ENCODE measurements at places on chromosomes 4 and X.
A peak's percentile ranks its signal among the peaks of the same experiment; 100 is the strongest.

GRCh38 chr4:65391814-65392213, 278.5 kb downstream of the EPHA5 start:
- DNase-seq: peak; percentile 46

DNA sequence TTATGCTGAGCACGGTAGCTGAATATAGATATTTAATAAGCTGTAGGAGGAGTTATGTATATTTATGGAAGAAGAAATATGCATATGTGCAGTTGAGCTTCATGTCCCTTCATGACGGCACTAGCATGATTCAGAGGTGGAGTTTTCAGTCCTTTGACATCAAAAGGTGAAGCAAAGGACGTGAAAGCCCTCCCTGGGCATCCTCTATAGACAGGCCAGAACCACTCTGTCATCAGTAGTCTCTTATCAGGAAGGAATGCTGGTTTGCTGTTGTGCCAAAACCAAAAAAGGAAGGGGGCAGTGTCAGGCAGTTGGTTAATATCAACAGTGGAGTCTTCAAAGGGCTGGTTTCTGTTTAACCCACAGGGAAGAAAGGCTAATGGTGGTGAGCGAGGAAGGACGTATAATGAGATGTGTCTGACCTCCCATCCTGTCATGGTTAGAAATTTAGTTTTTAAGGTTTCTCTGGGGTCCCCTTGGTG, 23.5 kb upstream of the IL2 start:
- no peak for DNase-seq

- DNase-seq: no peak
Observed at GRCh38 chrX:9907645-9908387, 59.3 kb upstream of the CLDN34 start.

DNA sequence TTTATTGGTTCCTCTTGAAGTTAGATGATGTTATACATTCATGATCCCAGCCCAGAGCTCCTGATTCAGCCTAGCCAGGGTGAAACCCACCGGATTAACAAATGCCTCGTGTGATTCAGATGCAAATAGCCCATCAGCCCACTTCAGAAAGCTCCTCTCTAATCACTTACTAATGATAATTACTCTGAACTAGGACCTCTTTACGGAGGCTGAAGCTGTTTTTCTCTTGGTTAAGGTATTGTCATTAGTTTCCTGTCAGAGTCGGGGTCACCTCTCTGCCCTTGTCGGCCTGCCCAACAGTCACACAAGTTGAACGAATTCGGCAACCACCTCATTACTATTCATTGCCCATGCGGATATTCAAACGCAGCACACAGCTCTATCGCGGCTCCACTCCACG, 36.6 kb downstream of the ZFP42 start:
- peak; percentile 59 for DNase-seq

DNA sequence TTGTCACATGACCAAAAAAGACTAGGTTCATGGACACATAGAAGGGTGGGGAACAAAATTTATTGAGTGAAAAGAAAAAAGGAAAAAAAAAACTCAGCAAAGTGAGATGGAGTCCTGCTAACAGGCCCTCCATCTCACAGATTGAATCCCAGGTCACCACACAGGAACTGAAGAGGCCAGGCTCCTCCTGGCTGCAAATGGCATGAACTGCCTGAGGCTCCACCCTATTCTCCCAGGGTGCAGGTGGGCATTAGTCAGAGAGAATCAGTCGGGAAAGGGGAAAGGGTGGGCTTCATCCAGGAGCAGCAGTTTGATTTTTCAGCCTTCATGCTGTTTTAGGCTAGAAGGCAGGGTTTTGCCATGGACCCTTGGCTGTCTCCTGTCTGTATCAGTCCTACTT, 128.5 kb upstream of the GRID2 start:
- no peak for DNase-seq

GRCh38 chr4:154142664-154143063, 348.9 kb downstream of the DCHS2 start:
- DNase-seq: no peak

DNA sequence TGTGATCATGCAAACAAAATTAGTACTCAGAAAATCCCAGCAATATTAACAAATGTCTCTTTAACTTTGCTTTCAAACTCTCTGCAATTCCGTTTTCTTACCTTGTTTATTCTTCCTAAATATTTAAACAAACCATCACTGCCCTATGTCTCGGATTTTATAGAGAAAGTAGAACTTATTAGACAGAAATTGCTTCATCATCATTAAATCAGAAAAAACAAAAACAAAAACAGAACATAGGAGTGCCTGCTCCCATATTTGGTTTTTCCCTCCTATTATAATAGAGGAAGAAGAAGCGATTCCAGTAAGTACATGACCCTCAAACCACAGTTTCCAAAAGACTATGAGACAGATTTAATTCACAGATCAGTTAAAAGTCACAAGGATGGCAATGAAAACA, 1228.0 kb downstream of the RPA4 start:
- DNase-seq: no peak

GRCh38 chr4:36771411-36772153, 473.0 kb upstream of the NWD2 start:
- DNase-seq: peak; percentile 14

GRCh38 chr4:95105112-95105511, 347.4 kb downstream of the BMPR1B start:
- no peak for DNase-seq

- no peak for DNase-seq
Observed at GRCh38 chr4:16682975-16683374, 215.5 kb downstream of the LDB2 start.

GRCh38 chr4:1330761-1331590, 16.0 kb upstream of the UVSSA start:
- DNase-seq: no peak

GRCh38 chr4:54226404-54227255, 2.5 kb upstream of the PDGFRA start:
- peak; percentile 64 for DNase-seq

- DNase-seq: no peak
Observed at GRCh38 chrX:103637604-103638338, 9.0 kb downstream of the TCEAL1 start.

DNA sequence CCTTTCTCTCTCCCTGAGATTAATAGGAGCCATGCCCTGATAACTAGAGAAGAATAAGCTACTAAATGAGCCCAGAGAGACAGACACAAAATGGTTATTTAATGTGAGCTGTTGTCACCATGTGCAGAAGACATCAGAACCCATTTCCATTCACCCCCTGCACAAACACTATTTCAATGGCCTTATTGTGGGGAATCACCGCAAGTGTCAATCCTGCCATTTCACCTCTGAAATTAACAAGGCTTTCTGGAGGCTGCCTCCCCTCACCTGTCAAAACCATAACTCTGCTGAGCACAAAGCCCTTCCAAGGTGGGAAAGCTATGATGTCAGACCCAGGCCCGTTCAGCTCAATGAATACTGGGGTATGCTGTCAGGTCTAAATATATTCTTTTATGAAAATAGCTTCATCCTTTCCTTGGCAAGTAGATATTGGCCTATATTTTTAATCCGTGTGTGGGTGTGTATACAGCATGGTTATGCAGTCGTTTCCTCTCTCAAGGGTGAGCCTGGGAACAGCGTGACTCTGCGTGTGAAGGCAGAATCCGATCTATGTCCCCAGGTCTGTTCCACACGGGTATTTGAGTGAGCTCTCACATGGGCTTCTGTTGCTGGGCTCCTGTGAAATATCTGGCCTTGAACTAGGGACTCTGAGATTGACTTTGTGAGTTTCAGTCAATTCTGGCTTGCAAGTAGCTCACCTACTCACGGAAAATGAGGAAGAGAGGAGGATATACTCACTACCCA, 266.3 kb downstream of the FBXW7 start:
- DNase-seq: peak; percentile 11

- DNase-seq: no peak
Observed at GRCh38 chr4:145076469-145076855, 21.5 kb downstream of the ANAPC10 start.

- no peak for DNase-seq
Observed at GRCh38 chr4:165368114-165368513, 10.7 kb upstream of the CPE start.

DNA sequence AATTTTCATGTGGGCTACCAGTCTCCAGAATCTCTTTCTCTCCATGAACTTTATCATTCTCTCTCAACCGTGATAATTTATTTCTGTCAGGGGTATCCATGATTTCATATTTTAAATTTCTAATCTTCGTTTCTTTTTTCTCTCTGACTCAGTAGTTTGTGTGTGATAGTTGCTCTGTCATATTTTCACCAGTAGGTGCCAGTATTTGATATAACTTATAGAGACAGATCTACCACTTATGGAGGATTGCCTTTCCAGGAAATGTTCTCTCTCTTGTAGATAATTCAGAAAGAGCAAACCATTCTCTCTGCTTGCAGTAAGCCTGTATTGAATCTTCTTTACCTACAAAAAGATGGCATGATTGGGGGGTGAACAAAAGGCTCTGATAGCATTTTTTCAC, 79.3 kb upstream of the DYNLT3 start:
- peak; percentile 36 for DNase-seq

- DNase-seq: no peak
Observed at GRCh38 chr4:59987289-59987688, 1212.8 kb upstream of the ADGRL3 start.

- peak; percentile 35 for DNase-seq
Observed at GRCh38 chrX:50469206-50469605, 1.4 kb downstream of the DGKK start.

- peak; percentile 73 for DNase-seq
Observed at GRCh38 chrX:136028383-136028984, 43.2 kb downstream of the SLC9A6 start.

- no peak for DNase-seq
Observed at GRCh38 chr4:24408640-24409039, 175.7 kb downstream of the DHX15 start.

DNA sequence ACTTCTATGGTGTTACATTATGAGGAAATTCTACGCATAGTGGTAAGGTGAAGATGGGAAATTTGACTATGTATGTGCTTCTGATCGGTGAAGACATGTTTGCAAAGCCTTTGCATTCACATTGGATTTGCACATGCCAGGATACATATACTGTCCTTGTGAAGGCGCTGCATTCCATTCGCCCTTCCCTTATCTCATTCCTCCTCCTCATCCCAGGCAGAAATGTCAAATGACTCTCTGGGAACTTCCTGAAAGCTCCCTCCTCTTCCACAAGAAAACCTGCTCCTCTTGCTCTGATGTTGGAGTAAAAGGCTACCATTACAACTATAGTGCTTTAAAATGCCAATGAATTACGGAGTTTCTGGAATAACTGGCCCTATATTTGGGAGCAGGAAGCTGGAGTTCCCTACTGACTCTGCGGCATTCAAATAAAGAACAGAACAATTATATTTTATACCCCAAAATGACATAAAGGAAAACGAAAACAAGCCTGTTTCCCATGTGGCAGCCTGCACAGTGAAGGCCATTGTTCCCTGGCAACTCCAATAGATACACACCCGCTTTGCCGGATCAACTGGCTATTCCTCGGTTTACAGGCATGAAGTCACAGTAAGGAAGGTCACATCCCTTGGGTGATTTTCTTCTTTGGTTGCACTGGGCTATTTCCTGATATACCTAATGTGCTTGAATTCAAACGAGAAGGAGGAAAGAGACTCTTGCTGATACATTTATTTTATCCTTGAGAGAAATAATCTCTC, 84.5 kb downstream of the AREG start:
- no peak for DNase-seq

DNA sequence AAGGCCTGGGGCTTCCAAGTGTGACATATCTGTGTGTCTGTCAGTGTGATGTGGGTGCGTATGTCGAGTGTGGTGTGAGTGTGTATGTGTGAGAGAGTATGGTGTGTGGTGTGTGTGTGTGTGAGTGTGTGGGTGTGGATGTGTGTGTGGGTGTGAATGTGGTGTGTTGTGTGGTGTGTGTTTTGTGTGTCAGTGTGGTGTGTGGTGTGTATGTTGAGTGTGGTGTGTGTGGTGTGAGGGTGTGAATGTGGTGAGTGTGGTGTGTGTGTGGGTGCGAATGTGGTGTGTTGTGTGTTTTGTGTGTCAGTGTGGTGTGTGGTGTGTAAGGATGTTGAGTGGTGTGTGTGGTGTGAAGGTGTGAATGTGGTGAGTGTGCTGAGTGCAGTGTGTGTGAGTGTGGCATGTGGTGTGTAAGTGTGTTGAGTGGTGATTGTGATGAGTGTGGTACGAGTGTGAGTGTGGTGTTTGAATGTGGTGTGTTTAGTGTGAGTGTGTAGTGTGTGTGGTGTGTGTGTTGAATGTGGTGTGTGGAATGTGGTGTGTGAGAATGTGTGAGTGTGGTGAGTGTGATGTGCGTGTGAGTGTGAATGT, 61.6 kb upstream of the SORCS2 start:
- no peak for DNase-seq

DNA sequence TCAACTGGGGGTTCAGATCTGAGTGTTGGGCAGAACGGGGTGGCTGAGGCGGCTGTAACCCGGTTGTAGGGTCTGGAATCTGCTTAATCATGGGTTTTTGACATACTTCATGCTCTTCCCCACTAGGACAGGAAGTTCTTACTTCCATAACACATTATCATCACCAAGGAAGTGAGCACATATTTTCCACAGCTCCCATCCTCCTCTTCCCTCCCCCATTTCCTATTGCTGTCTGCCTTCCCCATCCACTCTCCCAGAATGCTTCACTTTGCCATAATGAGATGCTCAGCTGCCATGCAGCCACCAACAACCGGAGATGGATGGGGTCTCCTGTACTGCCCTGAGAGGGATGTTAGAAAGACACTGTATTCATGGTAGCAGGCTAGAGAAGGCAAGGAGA, 6.4 kb upstream of the DCUN1D4 start:
- peak; percentile 36 for DNase-seq

DNA sequence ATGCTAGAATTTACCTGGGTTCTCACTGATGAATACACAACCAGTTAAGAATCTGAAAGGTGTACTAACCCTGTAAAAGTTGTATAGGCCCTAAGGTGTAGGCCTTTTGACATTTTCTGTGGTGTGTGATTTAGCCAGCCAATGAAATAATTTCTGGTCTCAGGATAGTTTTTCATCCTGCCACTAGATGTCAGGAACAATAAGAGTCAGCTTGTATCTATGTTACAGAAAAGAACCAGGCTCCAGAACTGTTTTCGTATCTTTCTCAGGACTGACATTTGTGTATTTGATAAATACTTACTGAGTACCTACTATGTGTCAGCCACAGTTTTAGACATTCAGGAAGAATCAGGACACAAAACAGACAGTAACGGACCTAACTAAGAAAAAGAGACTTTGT, 673.6 kb upstream of the TENM3 start:
- peak; percentile 63 for DNase-seq

DNA sequence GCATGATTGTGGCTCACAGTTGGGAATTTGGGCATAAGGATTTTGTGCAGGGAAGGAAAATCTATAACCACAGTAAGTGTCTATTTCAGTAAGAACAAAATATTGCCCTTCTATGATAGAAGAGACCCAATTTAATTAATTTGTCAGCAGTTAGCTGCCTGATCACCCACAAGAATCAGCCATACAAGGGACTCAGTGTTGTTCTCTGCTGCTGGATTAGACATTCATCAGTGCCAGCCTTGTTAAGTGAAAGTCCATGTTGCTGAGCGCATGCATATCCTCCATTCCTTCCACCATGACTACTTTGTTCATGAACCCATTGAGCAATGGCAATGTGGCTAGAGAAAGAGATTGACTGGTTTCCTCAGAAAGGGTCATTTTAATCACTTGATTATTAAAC, 125.3 kb upstream of the PDHA2 start:
- no peak for DNase-seq

Data from eye (tissue), 1 donor.